ENCODE measurements at places on chromosomes 4 and X.

- no peak for DNase-seq
These were observed 129.4 kb upstream of the SH3RF1 start for GRCh38 chr4:169399976-169400767.

DNA sequence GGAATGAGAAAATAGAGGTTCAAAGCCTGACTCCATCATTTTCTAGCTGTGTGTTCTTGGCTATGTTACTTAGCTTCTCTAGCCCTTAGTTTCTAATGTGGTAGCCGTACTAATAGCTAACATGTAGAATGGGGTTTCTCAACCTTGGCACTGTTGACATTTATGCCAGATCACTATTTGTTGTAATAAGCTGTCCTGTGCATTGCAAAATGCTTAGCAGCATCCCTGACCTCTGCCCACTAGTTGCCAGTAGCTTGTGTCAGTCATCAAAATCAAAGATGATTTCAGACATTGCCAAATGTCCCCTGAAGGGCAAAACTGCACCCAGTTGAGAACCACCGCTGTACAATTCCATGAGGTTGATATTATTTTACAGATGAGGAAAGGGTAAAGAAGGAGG lies 18.3 kb upstream of the ADAMTS3 start:
- DNase-seq, result no peak

- DNase-seq, result no peak
These were observed 647.0 kb upstream of the PCDH7 start for GRCh38 chr4:30073011-30073710.

DNA sequence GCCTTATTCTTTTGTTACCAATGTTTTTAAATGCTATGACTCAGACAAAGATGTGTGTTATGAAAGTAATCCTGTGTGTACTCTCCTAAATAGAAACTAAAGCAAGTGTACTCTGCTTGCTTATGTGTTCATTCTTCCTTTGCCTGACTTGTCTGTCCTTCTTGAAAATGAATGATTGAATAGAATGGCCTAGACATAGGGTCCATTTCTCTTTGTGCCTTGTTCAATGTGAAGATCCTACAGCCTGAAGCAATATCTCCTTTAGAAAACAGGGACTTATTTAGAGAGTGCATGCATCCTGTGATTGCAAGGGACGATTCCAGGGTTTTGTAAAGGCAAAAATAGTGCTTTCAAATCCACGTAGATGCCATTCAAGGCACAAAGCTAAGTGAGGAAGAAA lies 343.6 kb upstream of the TACR3 start:
- DNase-seq, result no peak

- no peak for DNase-seq
These were observed 1.9 kb downstream of the UBE2K start for GRCh38 chr4:39699687-39700409.

DNA sequence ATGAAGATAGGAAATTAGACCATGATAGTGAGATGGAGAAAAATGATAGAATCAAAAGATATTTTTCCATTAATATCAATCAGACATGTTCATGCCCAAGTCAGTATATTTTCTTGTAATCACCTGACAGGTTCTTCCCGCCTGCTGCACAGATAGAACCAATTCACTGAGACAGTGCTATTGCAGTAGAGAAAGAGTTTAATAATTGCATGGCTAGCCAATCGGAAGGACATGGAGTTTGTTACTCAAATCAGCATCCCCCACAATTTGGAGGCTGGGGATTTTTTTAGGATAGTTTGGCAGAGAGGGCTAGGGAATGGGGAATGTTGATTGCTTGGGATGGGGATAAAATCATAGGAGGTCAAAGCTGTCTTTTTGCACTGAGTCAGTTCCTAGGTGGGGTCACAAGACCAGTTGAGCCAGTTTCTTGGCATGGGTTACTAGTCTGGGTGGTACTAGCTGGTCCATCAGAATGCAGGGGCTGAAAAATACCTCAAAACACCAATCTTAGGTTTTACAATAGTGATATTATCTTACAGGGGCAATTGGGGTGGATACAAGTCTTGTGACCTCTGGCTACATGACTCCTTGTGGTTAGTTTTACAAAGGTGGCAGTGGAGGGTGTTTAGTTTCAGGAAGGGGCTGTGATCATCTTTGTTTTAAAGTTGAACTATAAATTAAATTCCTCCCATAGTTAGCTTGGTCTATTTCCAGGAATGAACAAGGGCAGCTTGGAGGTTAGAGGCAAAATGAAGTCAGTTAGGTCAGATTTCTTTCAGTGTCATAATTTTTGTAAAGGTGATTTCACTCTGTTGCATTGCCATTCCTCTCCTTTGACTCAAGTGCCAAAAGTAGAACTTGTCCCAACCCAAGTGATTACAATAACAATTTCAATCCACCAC lies 100.3 kb upstream of the PDE5A start:
- no peak for DNase-seq

GRCh38 chr4:2825740-2826139 lies 17.9 kb upstream of the ADD1 start:
- DNase-seq, result no peak

- no peak for DNase-seq
These were observed 55.4 kb upstream of the RASSF6 start for GRCh38 chr4:73675623-73676022.

- no peak for DNase-seq
These were observed 27.6 kb downstream of the ARFIP1 start for GRCh38 chr4:152807294-152807829.

Measured in HuH-7 (cell line).